AML-193 (cell line): ENCODE measurements at places on chromosomes 3 and 15.

DNA sequence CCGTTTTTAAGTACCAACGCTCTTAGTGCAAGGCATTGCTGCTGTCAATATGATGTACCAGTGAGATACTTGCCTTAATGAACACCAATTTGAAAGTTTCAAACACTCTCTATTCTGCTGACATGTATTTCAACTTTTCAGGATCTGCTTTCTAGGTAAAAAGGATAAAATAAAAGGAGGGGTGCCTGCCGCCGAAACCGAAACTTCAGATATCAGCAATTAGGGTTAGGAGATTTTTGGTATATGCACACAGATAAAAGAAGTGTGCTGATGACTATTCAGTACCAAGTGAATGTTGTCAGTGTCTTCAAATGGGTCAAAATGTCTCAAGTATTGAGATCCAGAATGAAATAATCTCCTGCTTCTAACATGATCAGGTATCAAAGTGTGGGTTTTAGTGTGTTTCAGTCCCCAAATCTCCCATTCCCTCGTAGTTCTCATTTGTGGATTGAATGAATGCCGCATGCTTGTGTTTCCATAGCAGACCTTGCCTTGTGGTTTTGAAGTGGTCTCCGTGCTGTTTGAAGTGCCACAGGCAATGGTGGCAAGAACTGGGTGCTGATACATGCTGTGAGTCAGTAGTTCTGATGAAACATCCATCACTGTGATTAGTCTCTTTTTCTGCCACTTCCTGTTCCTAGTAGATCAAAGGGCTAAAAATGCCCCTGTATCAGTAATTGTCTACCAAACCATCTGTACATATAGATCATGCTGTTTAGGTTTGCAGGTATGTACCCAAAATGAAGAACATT lies 22.5 kb downstream of the CHST14 start:
- DNase-seq = peak; percentile 57

DNA sequence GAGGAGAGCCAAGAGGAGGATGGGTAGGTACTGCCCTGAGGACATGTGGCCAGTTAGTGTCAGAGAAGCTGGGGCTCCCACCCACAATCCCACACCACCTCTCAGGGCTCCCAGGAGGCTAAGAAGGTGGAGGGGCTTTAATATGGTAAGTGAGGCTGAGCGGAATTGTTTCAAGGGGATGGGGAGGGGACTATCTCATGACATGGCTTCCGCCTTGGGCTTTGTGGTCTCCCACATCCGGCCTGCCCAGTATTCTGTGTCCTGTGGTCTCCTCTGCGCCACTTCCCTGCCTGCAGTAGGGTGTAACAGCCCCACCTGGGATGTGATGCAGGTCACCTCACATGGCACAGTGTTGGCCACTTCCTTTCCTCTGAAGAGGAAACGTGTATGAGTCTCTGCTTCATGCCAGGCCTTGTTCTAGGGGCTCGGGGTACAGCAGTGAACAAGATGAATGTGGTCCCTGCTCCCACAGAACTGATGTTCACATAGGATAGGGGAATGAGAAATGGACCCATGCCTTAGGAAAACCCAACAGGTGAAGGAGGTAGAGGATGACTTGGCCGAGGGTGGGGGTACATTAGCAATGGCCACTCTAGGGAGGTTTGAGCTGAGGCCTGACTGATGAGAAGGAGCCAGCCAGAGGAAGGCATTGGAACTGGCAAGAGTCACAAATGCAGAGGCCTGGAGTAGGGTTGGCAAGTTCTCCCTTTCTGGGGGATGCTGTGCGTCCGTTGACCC lies 3.2 kb downstream of the NEIL1 start:
- DNase-seq = peak; percentile 66

GRCh38 chr3:73453666-73454065 lies 171.1 kb downstream of the PDZRN3 start:
- no peak for DNase-seq

- no peak for DNase-seq
Measured at GRCh38 chr15:97858296-97858695, 102.2 kb upstream of the ARRDC4 start.

GRCh38 chr15:48781017-48781416 lies 29.9 kb downstream of the CEP152 start:
- no peak for DNase-seq

DNA sequence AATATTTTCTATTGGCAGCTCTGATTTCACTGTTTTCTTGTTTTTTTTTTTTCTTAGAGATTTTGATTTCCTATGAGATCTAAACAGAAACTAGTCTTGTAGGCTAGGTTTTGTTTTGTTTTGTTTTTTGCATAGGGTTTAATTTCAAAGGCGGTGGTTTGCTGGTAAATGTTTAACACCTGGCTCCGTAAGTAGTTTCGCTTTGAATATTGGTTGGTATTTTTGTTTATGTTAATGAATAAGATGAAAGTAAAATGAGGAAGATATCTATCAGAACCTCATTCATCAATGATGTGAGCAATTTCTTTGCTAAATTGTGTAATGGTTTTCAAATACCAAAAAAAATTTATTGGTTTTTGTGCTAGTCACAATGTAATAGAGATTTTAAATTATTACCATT lies 39.7 kb upstream of the TM4SF1 start:
- DNase-seq = no peak

GRCh38 chr3:130658678-130659077 lies 88.0 kb downstream of the PIK3R4 start:
- no peak for DNase-seq

DNA sequence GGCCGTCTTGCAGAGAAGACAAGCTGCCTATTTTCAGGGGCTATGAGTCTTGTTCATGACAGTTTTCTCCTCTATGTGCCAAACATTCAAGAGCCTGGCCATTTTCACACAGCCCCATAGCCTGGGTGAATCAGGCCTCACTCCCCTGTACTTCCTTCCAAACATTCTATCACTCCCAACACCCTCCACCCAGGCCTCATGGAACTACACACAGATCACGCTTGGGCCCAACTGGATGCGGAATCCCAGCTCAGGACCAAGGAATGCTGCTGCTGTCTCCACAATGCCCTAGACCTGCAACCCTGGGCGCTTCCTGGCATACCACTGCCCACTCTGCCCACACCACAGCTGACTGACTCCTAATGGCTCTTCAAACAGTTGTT lies 39.4 kb upstream of the PCSK6 start:
- DNase-seq = no peak

DNA sequence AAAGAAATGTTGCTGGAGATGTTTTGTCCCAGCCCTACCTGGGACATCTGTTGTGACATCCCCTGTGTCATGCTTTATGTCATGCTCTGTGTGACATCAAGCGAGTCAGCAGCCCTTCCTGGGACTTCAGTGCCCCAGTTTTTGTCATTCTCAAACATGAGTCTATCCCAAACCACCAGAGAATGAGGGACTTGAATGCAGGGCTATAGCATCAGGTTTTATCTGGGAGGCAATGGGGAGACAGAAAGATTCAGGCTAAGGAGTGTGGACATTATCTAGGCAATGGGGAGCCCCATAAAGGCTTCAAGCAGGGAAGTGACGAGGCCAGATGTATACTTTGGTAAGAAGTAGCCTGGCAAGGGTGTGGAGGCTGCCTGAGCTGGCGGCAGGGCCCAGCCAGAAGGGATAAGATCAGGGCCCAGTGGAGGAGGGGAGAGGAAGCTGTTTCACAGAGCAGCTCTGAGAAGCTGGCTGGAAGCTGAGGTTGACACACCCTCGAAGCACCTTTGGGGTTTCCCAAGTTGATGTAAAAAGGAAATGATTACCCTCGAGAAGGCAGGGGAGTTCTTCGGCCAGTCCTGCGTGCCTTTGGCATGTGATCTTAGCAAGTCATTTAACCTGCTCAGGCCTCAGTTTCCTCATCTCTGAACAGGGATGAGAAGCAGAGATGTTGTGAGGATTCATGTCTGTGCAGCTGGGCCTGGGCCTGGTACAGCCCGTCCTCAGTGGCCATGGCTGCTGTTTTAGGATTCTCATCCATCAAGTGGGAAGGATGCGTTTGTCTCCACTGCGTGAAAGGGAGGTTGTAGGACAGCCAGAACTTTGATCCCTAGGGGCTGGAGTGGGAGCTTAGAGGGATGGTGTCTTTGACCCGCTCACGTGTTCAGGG lies 34.3 kb downstream of the IRAK2 start:
- DNase-seq = peak; percentile 54

DNA sequence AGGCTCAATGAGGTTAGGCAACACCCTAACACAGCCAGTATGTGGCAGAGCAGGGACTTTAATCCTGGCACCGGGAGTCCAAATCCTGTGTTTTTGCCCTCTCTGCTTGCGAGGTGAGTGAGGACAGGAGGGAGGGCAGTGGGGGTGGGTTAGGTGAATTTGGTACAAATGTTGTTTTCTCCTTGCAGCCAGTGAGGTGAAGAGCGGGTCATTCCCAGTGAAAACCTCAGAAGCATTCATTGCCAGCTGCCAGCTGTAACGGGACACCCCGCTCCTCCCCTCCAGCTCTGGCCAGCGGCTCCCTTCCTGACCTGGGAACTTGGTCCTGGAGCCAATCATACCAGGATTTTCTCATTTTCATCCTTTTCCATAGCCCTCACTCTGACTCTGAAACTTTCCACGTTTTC lies 45.7 kb upstream of the RAB6B start:
- no peak for DNase-seq

- no peak for DNase-seq
Measured at GRCh38 chr3:136916223-136916622, 41.6 kb upstream of the IL20RB start.

- DNase-seq = no peak
Measured at GRCh38 chr15:43958861-43959330, 132.1 kb downstream of the WDR76 start.

DNA sequence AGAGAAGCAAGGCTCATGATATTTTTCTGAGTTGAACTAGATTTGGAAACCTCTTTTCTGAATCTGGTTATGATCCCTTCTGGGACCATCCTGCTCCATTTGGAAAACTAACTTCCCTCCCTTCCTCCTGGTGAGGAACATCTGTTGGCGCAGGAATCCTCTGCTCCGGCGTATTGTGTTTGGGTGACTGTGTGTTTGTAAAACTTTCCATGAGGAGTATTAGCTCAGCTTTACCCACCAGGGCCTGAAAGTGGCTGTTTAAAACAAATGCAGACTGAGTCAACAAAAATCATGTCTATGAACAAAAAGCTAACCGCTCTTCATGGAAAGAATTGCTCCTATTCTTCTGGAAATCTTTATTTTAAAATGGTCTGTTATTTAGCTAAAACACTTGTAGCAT lies 17.7 kb downstream of the STARD9 start:
- DNase-seq = no peak

GRCh38 chr3:55804170-55805095 lies 317.3 kb upstream of the WNT5A start:
- no peak for DNase-seq
